ENCODE measurements at places on chromosomes 1 and 21.
A peak's percentile ranks its signal among the peaks of the same experiment; 100 is the strongest.

DNA sequence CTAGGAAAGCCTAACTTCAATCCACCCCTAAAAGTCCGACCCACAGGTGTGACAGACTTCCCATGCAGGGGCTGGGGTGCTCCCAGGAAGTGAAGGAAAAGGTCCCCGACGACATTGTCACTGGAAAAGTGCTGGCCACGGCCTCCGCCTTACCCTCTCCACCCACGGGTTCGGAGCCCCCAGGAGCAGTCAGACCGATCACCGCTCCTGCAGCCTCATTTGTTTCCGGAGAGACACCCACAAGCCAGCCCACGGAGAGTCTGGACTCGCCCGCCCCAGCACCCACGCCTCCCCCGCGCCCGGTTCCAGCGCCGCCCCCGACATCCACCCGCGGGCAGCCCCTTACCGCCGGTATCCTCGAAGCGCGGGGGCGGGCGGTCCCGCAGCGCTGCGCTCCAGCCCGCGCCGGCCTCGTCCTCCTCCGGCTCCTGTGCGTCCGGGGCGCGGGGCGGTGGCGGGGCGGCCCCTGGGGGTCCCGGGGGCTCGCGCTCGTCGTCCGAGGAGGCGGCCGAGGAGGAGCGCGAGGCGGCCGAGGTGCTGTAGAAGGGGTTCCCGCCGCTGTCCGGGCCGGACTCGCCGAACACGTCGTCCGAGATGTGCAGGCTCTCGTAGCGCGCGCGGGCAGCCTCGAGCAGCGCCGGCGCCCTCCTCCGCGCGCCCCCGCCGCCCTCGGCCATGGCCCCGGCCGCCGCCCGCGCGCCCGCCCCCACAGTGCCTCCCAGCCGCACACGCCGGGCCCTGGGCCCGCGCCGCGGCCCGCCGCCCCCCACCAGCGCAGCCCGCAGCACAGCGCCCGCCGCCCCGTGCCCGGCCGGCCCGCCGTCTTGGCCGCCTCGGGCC lies 660 bp downstream of the PGBD5 start:
- DNase-seq = no peak

DNA sequence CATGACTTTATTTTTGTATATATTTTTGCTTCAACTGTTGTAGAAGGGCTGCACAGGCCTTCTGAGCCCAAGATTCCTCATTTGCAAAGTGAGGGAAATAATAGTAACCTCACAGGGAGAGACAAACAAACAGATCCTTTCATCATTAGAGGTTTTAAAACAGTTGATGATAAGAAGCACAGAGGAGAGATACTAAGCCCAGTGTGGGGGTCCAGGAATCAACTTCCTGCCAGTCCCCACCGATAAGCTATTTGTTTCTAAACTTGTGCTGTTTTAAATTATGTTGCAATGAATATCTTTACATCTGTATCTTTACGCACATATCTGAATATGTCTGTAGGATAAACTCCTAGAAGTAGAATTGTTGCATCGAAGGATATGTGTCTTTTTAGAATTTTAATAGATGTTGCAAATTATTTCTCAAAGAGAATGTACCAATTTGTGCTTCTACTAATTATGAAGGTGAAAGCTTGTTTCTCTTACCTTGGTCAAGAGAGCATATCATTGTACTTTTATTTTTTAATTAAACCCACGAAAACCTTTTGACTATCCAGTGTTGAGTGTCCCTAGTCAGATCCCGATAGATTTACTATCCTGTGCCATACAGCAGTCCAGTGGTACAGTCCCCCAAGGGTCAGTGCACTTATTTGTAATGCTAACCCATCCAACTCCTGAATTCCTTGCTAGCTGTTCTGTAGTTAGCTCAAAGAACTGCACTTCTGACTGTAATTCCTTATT lies 10.8 kb downstream of the FCRLB start:
- DNase-seq = no peak

DNA sequence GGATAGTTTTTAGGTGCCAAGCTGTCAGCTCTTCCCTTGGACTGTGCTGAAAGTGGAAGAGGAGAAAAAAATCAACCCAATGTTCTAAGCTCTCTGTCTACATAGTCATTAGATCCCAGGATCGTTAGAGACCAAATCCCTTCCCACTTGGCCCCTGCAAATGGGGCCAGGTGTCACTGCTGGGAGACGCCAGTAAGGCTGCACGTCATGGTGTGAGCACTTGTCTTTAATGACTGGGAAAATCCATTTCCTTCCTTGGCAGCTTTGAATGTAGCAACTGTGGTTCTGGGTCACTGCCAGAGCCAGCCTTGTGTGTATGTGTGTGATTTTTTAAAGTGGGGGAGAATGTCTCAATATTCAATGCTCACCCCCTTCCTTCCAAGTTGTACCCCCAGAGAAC lies 59.9 kb downstream of the MAN1C1 start:
- DNase-seq = peak; percentile 18

DNA sequence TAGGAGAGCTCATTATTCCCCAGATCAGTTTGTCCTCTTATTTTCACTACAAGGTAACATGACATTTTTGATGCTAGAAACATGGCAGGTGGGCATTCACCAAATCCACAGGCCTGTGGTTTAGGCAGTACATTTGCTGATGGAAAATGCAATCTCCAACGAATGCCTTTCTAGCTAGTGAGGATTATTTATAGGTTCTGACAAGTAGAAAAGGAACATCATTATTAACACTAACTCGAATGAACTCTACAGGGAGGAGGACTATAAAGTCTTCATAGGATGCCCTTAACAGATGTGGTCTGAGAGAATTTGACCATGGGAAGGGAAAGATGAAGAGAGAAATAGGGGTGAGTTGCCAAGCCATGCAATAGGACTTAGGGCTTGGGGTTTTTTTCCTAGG lies 71.5 kb upstream of the BCL10 start:
- no peak for DNase-seq

GRCh38 chr1:110774398-110774797 lies 98.5 kb upstream of the CD53 start:
- DNase-seq = no peak

DNA sequence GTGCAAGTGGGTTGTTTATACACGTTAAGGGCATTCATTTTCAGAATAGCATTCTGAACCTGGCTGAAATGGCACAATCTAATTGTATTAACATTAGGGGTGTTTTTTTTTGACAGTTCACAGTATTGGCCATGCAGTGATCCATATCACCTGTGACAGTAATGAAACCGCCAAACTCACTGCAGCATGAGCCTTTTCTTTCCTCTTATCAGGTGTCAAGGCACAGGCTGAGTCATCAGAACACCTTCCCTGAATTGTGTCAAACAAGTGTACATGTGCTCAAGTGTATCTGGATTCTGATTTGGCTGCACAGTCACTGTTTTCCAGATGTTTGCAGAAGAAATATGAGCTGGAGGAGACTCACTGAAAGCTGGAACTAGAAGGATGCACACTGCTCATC lies 47.7 kb upstream of the C8B start:
- no peak for DNase-seq

DNA sequence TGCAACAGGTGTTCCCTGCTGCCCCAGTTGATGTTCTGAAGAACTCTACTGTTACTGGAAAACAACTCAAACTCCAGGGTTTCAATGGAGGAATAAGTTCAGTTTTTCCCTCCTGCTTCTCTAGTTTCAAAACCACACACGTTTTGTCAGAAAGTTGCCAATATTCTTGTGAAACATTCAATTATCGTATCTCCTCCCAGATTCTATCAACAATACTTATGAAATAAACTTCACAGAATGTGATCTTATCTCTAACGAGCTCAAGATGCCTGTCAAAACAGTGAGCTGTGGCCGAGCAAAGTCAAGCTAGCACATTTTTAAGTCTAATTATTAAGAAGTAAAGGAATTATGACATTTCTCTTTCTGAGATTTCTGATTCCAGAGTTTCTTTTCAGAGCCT lies 4.7 kb downstream of the OR2B11 start:
- DNase-seq = no peak

- no peak for DNase-seq
These were observed 23.8 kb upstream of the FBXO28 start for GRCh38 chr1:224090116-224090515.

DNA sequence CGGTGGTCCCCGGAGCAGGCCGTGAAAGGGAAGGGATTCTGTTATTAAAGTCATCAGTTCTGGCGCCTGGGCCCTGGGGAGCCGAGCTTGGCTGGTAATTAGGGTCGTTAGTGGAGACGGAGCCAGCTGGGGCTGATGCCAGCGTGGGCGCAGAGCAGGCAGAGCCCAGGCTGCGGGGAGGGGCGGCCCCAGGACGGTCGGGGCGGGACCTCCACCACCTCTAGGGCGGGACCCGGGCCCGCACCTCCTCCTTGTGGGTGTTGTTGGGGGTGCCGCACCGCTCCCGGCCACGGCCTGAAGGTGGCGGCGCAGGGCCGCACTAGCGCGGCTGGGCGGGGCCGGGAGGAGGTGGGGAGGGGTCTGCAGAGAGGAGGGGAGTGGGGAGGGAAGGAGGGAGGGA lies 470.6 kb downstream of the PTPRU start:
- no peak for DNase-seq

DNA sequence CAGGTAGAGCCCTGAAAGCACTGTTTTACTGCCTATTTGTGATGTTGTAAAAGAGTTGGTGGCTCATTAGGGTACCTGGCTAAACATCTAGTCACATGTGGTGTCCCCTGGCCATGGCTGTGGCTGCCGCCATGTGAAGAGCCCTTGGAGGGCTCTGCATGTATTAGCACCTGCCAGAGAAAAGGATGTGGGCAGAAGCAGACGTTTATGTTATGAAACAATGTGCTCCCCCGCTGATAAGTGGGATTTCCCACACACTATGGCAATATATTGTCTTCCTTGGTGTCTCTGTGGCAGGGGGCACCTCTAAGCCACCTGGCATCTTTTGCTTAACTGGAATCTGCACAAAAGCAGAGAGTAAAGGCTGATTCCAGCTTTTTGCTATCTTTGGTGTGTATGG lies 9.6 kb downstream of the TENT5C start:
- no peak for DNase-seq

DNA sequence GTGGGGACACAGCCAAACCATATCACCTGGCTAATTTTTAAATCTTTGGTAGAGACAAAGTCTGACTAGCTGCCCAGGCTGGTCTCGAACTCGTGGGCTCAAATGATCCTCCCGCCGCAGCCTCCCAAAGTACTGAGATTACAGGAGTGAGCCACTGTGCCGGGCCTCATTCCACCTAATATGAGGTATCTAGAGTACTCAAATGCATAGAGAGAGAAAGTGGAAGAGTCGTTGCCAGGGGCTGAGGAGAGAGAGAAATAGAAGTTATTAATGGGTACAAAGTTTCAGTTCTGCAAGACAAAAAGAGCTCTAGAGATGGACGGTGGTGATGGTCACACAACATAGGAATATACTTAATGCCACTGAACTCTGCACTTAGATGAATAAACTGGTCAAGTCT lies 119.6 kb downstream of the TOMM20 start:
- DNase-seq = no peak

- no peak for DNase-seq
These were observed 217.6 kb upstream of the SAMSN1 start for GRCh38 chr21:14763695-14764064.

DNA sequence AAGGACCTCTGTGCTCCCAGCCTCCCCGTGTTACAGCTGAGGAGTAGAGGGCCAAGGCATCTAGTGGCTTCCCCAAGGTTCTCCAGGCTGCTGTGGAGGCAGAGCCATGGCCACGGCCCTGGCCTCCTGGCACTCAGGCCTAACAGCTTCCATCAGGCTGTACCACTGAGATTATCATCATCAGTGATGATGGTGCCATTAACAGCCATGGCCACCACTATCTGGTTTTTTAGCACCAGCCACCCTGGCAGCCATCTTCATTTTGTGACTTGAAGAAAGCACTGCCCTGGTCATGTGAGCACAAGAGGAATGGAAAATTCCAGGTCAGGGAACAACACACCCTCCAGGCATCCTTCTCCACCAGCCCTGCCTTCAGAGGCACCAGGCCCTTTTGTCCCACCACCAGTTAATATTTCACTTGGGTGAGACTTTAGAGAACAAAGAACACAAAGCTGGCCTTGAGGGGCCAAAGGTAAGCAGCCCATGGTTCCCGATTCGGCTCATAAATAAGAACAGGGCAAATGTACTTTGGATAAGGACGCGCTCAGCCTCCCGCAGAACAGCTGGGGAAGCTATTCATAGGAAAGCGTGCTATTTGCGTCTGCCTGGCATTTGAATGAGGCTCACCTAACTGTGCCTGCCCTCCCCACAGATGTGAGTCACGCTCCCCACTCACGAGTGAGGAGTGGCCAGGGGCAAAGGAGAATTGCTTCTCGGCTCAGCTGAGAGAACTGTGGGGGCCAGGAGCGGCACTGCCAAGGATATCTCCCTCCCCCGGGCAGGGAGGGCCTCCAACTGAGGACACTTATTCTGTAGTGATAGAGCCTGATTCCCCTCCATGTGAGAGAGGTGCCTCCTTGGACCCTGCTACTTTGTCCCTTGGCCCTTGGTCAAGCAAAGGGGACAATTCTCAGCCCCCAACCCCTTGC lies 95.6 kb downstream of the CD58 start:
- no peak for DNase-seq

DNA sequence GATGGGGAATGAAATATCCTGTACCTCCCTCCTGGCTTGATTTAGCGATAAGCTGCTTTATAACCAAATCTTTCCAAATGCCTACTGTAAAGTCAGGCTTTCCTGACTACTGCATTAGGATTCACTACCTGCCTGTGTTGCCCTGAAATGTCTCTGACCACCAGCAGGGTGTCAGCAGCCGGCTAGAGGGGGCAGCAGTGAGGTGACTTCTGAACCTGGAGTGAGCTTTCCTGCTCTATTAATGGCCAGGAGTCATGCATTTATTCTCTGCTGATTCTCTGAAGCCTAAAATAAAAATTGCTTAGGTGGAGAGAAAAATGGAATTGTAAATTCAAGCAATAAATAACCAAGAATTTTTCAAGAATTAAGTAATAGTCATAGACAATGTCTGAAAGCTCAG lies 2.5 kb downstream of the BACE2 start:
- no peak for DNase-seq

DNA sequence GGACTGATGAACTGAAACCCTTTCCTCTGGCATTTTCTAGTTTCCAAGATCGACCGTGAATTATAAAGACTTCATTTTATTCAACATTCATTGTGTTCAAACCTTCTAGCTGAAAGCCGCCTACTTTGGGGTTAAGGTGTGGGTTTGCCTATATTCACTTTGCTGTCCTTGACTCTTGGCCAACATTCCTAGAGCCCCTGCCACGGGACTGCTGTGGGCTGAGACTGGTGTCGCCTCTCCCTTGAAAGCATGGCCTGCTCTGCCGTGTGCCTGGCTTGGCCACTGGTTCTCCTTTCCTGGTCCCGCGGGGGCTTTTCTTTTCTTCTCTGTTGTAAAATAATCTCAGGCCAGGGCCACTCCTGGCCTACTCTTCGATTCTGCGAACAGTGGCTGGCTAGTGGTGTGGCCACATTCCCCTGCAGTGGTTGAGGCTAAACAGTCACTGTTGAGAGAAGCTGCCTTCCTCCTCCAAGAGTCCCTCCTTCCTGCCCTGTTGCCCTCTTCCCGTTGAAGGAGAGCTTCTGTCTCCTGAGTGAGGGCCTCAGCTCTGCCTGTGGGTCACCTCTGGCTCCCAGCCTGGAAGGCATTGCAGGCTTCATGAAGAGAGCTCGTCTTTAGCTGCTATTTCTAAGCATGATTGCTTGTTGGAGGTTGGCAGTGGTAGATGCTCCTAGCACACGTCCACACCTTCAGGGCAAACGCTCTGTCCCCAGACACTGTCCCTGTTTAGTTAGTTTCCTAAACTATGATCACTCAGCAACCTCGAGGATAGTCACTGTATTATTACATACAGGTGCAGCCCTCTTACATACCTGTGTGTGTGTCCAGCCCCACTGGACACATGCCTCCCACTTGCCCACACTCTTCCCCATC lies 80.5 kb downstream of the GALNT2 start:
- no peak for DNase-seq

- no peak for DNase-seq
These were observed 177.2 kb downstream of the PLPPR4 start for GRCh38 chr1:99441299-99442095.

All from midbrain (tissue), 1 donor.